ENCODE measurements at places on chromosomes 1 and 21.

DNA sequence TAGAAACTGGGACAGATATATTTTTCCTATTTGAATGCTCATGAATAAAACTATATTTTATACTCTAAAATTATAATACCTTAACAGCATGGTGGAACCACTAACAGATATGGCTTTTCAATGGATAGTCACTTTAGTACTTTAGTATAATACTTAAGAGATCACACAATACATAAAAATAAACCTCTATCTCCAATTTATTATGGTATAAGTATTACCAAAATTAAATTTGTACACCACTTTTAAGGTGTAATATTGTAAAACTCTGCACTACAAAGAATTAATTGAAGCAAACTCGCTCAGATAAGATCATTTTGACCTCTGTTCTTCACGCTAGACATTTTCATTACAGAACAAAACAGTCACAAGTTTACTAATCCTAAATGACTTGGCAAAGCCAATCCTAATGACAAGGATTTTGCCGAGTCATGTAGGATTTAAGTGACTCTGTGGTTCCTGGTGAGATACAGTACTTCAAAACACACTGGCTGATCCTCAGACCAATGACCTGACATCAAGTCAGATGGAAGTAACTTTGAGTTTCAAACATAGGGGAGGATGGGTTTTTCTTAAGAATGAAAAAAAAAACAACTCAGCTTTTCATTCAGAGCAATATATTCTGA is 200.6 kb downstream of the SMYD3 start:
- DNase-seq: no peak

GRCh38 chr1:6627841-6628545 is 3.3 kb downstream of the THAP3 start:
- DNase-seq: no peak

GRCh38 chr1:27519331-27520258 is 29.6 kb upstream of the WASF2 start:
- DNase-seq: peak; percentile 45

DNA sequence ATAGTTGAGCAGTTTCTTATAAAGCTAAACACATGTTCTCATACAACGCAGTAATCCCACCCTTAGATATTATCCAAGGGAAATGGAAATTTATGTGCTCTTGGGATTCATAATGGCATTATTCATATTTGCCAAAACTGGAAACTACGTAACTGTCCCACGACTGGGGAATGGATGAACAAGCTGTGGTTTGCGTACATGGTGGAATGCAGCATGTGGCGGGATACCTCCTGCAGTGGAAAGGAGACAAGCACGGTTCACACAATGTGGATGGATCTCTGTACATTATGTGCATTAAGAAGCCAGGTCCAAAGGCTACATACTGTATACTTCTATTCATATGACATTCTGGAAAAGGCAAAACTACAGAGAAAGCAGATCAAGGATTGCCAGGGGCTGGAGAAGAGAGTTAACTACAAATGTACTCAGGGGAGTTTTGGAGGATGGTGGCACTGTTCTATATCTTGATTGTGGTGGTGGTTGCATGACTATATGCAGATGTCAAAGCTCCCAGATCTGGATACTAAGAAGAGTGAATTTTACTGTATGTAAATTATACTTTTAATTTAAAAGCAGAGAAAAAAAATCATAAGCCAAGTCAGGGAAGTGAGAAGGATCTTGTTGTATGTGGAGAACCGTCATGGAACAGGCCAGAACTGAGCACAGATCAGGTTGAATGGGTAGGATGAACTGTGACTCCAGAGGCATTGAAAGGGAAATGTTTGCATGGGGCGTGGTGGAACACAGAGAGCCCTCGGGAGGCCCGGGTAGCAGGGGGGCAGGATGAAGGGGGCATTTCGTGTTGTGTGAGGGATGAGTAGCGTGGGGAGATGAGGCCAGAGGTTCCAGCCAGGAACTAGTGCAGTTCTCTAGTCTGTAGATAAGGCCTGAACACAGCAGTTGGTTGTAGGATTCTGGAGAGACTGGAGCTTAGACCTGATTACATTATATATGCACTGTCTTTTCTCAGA is 90.7 kb downstream of the GALNT2 start:
- DNase-seq: no peak

- no peak for DNase-seq
Observed at GRCh38 chr1:37763791-37764413, 1.0 kb downstream of the EPHA10 start.

DNA sequence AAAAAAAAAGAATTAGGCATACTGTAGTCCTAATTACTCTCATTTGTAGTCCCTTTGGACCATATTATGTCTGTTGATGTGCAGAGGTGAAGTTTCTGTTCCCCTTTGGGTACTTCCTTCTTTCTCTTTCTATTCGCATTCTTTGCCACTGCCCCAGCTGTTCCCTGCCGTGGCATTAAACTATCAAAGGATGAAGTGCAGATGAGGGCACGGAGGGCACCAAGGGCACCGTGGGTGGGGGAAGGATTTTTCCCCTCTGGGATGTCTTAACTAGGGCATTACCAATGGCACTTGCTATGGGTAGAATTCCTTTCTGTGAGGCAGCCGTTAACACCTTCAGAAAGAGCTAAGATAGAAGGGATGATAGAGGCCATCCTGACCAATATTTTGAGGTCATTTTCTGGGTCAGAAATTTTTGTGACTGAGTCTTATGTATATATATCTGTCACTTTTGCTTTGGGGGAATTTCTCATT is 4.9 kb upstream of the MAPKAPK2 start:
- no peak for DNase-seq

Measured in NCI-H1417 treated with DMSO at 0.1 percent for 48 hours (cell line).